Activated naive CD4-positive, alpha-beta T cell treated with anti-CD3 and anti-CD28 coated beads, Interleukin-2, amount 50 U/mL, for 72 hours (primary cell): ENCODE measurements at places on chromosomes 2 and 18.

DNA sequence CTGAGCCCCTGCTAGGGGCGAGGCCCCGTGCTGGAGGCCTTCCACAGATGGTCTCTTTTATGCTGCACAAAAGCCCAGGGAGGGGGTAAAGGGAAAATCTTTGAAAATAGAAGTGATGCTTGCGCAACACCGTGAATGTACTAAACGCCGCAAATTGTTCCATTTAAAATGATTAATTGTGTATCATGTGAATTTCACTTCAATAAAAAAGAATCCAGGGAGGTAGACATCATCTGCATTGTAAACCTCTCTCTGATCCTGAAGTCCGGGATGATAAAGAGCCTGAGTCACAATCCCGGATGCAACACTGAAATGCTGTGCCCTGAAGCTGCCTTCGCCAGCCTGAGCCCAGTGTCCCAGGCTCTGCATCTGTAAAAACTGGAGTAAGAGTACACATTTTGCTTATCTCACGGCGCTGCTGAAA, 107.7 kb upstream of the PPP1CB start:
- DNase-seq, result no peak

DNA sequence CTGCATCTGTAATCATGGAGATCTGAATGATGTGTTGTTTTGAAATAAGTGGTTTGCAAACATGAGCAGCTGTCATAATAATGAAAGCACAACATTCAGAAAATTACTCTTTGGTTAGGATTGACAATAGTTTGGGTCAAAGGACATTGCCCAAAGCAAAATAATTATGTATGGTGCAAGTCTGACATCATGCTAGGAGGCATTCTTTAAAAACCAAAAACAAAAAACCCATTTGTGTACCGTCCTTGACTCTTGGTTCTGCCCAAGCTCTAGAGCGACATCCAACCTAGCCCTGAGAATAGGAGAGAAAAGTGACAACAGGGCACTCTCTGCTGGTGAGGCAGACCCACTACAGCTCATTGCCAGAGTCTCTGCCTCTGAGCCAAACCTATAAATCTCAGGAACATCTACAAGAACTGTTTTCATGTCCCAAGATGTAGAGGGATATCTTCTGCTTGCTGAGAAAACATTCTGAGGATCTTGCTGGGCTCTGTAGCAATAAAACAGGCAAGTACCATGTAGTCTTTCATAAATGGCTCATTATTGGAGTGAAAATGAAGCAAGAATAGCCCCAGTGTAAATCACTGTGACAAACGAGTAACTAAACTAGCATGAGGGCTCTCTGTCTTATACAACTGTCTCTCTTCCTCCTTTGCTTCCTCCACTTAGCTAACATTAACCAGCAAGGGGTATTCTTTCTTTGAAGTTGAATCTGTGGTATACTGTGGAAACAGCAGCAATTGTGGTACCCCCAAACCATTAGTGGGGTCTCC, 266.8 kb upstream of the CXCR4 start:
- DNase-seq, result no peak

DNA sequence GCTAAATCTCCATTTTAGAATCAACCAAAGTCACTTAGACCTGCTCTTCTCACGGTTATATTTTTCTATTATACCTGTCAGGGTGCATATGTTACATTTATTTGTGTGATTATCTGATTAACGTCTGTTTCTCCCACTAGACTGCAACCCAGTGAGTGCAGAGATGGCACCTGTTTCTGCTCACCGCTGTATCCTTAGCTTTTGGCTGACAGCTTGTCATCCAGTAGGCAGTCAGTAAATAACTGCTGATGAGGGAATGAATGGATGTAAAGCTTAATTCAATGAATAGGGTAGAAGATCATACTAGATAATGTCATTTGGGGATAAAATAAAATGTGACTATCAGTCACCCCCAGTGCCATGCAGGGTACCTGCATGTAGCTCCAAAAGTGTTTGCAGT, 6.9 kb upstream of the CHRNA1 start:
- DNase-seq, result no peak

DNA sequence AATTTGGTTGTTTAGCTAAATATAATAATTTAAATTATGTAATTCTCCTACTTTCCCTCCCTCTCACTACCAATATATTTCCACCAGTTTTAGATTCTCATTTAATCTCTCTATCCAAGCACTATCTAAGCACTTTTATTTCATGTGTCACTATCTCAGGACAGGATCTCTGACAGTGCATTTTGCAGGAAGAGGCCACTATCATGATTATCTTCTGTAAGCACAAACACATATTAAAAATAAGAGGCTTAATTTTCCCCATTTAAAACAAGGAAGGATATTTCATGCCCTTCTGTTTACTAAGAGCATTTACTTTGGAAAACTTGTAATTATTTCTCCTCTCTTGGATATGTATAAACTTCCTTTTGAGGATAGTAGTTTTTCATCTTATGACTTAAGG, 726.2 kb upstream of the ZNF804A start:
- DNase-seq, result no peak

GRCh38 chr18:44197832-44198611, 482.7 kb upstream of the SETBP1 start:
- DNase-seq, result no peak

GRCh38 chr18:36467614-36468013, 170.1 kb downstream of the FHOD3 start:
- no peak for DNase-seq

DNA sequence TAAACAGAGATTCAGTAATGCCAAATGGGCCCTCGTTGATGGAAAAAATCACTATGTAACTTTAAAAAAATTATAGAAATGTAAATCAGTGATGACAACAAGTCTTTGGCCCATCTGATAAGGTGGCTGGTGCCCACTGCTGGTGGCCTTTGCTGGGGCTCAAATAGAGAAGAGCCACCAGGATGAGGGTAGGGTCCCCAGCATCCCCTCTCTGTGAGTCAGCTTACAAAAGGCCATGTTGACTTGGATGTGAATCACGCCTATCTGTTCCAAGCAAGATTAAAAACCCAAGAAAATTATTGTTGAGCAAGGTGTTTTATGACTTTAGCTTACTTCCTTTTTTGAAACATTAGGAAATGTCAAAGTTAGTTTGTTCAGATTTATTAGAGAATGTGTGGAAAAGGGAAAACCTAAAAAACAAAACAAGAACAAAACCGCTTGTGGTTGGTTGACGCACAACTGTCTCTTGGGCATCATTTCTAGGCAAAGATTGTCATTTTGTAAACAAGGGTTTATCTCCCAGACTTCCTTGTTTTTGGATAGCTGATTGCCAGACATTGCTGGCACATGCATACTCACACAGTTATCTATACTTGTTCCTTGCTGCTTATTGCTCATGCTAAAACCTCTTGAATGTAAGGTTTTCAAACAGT, 53.7 kb upstream of the ZNF396 start:
- DNase-seq, result no peak

DNA sequence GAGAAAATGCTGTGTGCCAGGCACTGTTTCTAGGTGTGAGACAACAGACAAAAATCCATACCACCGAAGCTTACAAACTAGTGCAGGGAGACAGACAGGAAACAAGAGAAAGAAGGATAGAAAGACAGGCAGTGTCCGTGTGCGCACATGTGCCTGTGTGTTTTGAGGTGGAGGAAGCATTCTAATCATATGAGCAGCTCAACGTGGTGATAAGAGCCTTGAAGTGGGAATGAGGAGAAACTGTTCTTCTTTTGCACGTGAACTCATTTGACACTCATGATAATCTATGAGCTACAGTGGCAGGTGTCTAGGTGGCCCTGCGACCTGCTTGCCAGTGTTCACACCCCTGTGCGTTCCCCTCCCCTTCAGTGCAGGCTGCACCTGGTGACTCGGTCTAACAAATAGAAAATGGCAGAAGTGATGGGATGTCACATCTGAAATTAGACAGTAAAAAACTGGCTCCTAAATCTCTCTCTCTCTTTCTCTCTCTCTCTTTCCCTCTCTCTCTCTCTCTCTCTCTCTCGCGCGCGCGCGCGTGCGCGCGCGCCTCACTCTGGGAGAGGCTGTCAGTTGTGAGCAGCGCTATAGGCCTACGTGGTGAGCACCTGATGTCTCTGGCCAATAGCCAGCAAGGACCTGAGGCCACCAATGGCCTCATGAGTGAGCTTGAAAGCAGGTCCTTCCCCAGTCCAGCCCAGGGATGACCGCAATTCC, 74.8 kb downstream of the EN1 start:
- DNase-seq, result no peak

DNA sequence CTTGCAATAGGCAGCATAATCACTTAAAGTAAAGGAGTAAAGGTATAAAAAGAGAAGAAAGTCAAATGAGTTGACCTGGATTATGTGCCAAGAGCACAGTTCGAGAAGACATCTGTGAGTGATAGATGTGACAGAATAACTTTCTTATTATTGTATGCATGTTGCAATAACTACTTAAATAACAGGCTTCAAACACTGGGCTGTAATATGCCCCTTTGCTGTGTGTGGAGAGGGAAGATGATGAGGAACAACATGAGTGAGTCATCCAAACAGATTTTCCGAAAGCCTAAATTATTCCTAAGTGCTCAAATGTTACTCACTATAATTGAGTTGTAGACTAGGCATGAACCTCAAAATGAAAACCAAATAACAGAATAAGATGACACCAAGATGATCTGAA, 328.1 kb downstream of the EXOC6B start:
- no peak for DNase-seq

GRCh38 chr2:216827073-216827720, 32.7 kb downstream of the TNP1 start:
- DNase-seq, result no peak

DNA sequence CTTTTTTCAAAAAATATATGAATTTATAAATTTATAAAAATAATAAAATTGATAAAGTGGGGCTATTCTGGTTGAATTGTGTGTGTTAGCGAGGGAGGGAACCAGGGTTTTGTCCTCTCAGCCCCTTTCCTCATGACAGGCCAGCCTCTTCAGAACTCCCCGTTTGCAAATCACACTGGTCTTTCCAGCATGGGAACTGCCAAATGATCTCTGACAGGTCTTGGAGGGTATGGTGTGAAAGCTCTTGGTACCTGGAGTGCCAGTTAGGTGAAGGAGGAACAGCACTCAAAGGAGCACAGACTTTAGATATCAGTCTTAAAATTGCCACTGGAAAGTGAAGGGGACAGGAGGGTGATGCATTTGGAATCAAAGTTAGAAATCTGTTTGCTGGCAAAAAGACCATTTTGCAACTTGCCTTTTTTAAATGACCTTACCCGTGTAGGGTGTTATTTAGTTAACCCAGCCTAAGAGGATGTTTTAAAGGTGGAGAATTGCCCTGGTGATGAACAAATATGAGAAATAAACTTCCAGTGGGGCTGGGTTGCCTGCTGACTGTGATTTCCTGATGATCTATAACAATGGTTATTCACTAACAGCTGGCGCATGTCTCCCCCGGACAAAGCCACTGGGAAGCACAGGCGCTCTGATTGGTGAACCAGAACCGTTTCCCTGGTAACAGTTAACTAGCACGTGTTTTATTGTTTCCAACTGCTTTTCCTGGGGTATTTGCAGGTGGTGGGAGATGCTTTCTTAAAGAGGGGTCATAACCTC, 85.3 kb upstream of the EFEMP1 start:
- no peak for DNase-seq

- DNase-seq, result no peak
These were observed 81.6 kb upstream of the CTDP1 start for GRCh38 chr18:79597831-79598632.

- DNase-seq, result no peak
These were observed 176.3 kb upstream of the NABP1 start for GRCh38 chr2:191501561-191502168.

GRCh38 chr2:175619179-175620045, 382.7 kb downstream of the LNPK start:
- no peak for DNase-seq

GRCh38 chr2:134366359-134366758, 112.5 kb downstream of the MGAT5 start:
- DNase-seq, result no peak

- no peak for DNase-seq
These were observed 199.4 kb downstream of the ZEB2 start for GRCh38 chr2:144320491-144320890.

DNA sequence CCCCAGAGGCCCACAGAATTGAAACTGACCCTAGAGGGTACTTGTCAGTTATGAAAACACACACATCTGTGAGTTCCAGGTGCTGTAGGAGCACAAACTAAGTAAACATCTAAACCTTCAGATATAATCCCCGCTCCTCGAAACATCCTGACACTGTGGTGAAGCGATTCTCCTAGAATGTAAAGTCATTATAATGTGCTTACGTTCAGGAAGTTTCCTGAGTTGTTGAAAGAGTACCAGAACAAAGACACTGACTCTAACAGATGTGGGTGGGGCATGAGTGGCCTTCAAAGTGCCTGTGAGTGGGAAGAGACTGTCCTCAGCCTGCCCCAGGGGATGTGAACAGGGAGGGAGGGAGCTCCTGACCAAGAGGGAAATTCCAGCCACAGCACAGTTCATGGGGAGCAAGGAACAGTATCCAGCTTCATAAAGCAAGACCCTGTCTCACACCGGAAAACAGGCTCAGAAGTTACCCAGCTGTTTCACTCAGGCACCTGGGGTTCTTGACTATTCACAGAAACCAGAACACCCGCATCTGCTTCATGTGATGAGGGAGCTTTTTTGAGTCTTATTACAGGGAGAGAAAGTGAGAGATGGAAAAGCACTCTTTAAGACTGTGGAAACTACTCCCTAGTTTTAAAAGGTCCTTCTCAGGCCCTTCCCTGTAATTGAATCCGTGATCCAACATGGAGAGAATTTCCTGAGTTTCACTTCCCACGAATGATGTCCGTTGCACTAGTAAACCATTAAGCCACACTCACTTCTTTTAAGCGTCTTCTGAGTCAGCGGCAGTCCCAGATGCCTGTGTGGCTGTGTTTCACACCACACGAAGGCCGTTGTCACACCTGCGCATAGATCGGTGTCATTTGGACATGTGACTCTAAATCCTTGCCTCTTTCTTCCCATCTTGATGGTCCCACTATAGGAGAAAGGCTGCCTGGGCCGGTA, 88.6 kb upstream of the EML6 start:
- DNase-seq, result no peak

- DNase-seq, result peak; percentile 1
These were observed 678.3 kb upstream of the NRXN1 start for GRCh38 chr2:51710222-51710621.

- no peak for DNase-seq
These were observed 25.9 kb upstream of the RFX8 start for GRCh38 chr2:101500860-101501259.

- DNase-seq, result peak; percentile 52
These were observed 129.6 kb upstream of the SLC1A4 start for GRCh38 chr2:64859312-64860212.

GRCh38 chr2:151999053-151999452, 99.8 kb downstream of the CACNB4 start:
- no peak for DNase-seq

GRCh38 chr2:72846171-72847095, 20.6 kb upstream of the EXOC6B start:
- DNase-seq, result no peak

DNA sequence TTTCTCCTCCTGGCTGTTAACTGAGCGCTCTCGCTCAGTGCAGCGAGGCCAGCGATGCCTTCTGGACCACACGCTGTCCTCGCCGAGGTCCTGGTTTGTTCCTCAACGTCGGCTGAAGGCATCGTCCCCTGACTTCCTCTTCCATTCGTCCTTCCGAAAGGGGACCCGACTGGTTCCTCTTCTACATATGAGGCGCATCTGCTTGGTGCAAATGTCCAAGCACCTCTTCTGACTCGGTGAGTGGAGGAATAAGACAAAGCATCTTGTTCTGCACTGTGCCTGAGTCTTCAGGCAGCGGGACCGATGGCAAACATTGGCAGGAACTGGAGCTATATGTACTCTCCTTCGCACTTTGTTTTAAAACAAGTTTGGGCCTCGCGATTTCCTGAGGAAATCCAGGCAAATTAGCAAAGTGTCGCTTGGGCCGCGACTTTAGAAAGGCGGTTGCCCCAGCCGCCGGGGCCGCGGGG, 621 bp upstream of the KCNS3 start:
- DNase-seq, result no peak

GRCh38 chr2:8619071-8619470, 62.8 kb upstream of the ID2 start:
- no peak for DNase-seq
